ENCODE measurements at places on chromosomes 1 and 21. TPM values are rescaled to one million over a fixed set of nuclear protein-coding genes. Genes with fewer than 3 reads are reported as not detected.

- DNase-seq = no peak
- H3K27me3 ChIP-seq = no peaks in the 10 kb centered on the region
- no peak overlapping the region for H3K27ac ChIP-seq
- no peak overlapping the region for H3K4me3 ChIP-seq
- no peaks in the 10 kb centered on the region for H3K36me3 ChIP-seq
Observed at GRCh38 chr1:111911061-111911460, 78.4 kb downstream of the KCND3 start.

The F13B gene
- total RNA-seq = not detected

- H3K4me3 ChIP-seq = no peak overlapping the region
- no peaks in the 10 kb centered on the region for H3K27me3 ChIP-seq
- no peaks in the 10 kb centered on the region for H3K36me3 ChIP-seq
- H3K4me1 ChIP-seq = no peaks in the 10 kb centered on the region
Observed at GRCh38 chr1:54906586-54906985, 19.6 kb upstream of the DHCR24 start.

DNA sequence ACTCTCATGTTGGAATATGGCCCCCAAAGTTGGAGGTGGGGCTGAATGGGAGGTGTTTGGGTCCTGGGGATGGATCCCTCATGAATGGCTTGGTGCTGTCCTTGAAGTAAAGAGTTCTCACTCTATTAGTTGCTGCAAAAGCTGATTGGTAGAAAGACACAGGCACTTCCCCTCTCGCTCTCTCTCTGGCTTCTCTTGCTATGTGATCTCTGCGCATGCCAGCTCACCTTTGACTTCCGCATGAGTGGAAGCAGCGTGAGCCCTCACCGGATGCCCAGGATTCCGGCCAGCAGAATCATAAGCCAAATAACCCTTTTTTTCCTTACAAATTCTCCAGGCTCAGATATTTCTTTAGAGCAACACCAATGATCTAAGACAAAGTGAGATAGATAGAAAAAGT, 20.9 kb upstream of the CCSAP start:
- DNase-seq = no peak
- no peaks in the 10 kb centered on the region for H3K36me3 ChIP-seq
- no peaks in the 10 kb centered on the region for H3K4me1 ChIP-seq
- no peak overlapping the region for H3K27ac ChIP-seq
- no peak overlapping the region for H3K4me3 ChIP-seq
- H3K27me3 ChIP-seq = no peaks in the 10 kb centered on the region

- no peak overlapping the region for H3K27ac ChIP-seq
- DNase-seq = no peak
- H3K27me3 ChIP-seq = no peaks in the 10 kb centered on the region
- no peaks in the 10 kb centered on the region for H3K36me3 ChIP-seq
- no peak overlapping the region for H3K4me3 ChIP-seq
Observed at GRCh38 chr1:216325336-216325735, 97.9 kb downstream of the USH2A start.

- H3K27me3 ChIP-seq = no peaks in the 10 kb centered on the region
- no peaks in the 10 kb centered on the region for H3K36me3 ChIP-seq
- H3K4me3 ChIP-seq = no peak overlapping the region
Observed at GRCh38 chr21:26495283-26495849, 77.7 kb downstream of the CYYR1 start.
